ENCODE measurements at places on chromosomes 3 and 15. TPM values are rescaled to one million over a fixed set of nuclear protein-coding genes. Genes with fewer than 3 reads are reported as not detected.

DNA sequence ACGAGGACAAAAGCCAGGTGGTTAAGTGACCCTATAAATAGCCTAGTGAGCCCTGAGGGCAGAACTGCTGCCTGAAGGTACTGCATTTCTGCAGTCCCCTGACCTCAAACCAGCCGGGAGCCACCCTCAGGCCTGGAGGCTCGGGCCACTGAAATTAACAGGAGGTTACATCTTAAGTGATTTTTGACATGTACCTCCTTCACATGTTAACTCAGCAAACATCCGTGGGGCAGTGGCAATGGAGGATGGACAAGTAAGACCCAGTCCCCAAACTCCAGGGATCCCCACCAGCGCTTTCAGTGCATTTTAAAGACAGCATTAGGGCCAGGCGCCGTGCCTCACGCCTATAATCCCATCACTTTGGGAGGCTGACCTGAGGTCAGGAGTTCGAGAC, 26.2 kb downstream of the PSTPIP1 start:
- no peak for DNase-seq

PCNP gene
- 167 TPM for polyA plus RNA-seq

UBA7 gene
- 54.7 TPM for polyA plus RNA-seq

SERPINI2 gene
- not detected for polyA plus RNA-seq
